ENCODE measurements at places on chromosomes 11 and 22. TPM values are rescaled to one million over a fixed set of nuclear protein-coding genes. Genes with fewer than 3 reads are reported as not detected.

GRCh38 chr11:59224351-59224928, 11.7 kb upstream of the MPEG1 start:
- H3K4me1 ChIP-seq: no peaks in the 10 kb centered on the region
- no peak for DNase-seq
- H3K36me3 ChIP-seq: no peaks in the 10 kb centered on the region
- no peaks in the 10 kb centered on the region for H3K27me3 ChIP-seq
- no peak overlapping the region for H3K27ac ChIP-seq

DNA sequence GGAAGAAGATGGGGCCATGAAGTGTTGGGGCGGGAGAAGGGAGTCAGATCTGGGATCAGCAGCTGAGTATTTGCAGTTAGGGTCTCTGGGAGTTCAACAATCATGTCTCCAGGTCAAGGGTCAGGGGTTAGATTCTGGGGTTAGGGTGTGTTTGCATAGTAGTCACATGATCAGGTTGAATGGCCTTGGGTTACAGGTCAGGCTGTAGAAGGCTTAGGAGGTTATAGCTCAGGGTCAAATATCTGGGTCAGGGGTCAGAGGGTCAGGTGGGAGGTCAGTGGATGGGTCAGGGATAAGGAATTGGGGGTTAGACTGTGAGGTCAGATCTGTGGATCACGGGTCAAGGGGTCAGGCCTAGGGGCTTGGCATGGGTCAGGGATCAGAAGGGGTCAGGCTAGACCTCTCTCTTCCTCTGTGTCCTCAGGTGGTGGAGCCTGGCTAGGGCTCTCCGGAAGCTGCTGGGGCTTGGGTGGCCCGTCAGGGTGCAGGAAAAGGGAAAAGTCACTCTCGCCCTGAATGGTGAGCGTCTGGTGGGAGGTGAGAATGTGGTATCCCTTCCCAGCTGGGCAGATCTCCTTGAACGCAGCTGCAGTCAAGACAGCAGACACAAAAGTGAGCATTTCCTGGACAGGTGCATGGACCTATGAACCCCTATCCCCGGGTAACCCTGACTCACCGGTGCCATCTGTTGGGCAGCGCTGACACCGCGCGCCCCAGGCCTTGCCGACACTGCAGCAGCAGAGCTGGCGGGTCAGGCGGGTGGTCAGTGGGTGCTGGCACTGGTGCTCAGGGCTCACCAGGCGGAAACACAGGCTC, 6.4 kb downstream of the LTBP3 start:
- H3K36me3 ChIP-seq: peaks cover 2% of the 10 kb centered on the region
- peaks cover 50% of the 10 kb centered on the region for H3K27me3 ChIP-seq
- peak; percentile 55 for DNase-seq
- no peak overlapping the region for H3K4me3 ChIP-seq

The THY1 gene
- 0.44 TPM for total RNA-seq

GRCh38 chr11:60840470-60841430, 1.2 kb upstream of the CCDC86 start:
- DNase-seq: no peak
- H3K4me1 ChIP-seq: peaks cover 33% of the 10 kb centered on the region
- no peaks in the 10 kb centered on the region for H3K36me3 ChIP-seq
- peak overlapping the region; percentile 26 for H3K27ac ChIP-seq
- H3K4me3 ChIP-seq: peak overlapping the region; percentile 84

- H3K4me3 ChIP-seq: no peak overlapping the region
- peaks cover 3% of the 10 kb centered on the region for H3K4me1 ChIP-seq
- H3K27ac ChIP-seq: no peak overlapping the region
- H3K27me3 ChIP-seq: no peaks in the 10 kb centered on the region
- DNase-seq: no peak
Measured at GRCh38 chr11:88414981-88415413, 77.5 kb upstream of the CTSC start.

DNA sequence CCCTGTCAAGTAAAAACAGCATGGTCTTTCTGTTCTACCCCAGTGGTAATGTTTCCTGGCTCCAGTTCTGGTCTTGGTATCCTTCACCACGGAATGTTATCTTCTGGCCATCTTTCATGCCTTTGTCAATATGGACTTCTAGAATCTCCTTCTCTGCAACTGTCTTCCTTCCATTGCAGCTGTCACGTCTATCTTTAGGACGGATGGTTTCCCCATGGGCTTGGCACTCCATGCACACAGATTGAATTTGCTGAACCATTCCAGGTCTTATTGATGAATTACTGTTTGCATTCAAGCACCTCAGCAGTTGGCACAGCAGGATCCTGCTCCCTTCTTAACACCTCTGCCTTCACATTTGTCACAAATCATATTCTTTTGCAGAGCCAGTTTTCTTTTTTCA, 44.9 kb upstream of the SLC25A18 start:
- DNase-seq: no peak
- H3K36me3 ChIP-seq: peaks cover 6% of the 10 kb centered on the region
- no peaks in the 10 kb centered on the region for H3K27me3 ChIP-seq

DNA sequence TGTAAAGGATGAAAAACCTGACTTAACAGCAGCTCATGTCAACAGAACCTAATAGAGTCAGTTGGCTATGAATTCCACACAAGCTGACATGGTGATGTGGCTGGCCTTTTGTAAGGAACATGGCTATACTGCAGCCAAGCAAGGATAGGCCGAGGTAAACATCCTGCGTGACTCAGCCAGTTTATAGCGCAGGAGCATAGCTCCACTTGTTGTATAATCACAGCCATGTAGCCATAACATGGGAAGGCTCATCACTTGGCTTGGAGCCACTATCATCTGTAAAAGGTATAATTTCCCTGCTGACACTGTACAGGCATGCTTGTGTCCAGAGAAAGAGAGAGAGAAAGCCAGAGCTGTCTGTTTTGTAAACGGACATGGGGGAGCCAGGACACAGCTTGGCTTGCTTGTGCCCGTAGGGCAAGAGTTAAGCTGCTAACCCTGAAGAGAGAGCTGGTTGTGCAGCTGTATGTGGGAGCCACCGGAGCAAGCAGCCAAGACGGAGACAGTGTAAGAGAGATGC, 104.4 kb upstream of the PLET1 start:
- no peak for DNase-seq
- peaks cover 3% of the 10 kb centered on the region for H3K27me3 ChIP-seq
- H3K27ac ChIP-seq: no peak overlapping the region
- H3K4me3 ChIP-seq: no peak overlapping the region
- H3K36me3 ChIP-seq: no peaks in the 10 kb centered on the region

The SCGB1C1 gene
- total RNA-seq: not detected

DNA sequence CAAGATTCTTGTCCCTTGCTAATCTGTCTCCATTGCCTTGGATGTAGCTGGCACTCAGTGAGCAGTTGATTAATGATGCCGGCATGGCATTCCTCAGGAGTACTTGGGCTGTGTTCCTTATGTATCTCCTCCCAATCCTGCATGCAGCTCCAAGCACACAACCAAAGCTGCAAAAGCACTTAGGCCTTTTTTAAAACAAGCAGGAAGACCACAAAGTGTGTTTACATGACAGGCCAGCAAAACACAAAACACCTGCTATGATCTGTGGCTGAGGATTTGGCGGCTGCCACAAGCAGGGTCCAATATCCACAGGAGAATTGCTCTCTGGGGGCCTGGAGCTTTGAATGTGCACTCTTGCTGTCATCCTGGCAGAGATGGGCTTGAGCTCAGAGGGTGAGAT, 8.9 kb downstream of the ABTB2 start:
- peaks cover 4% of the 10 kb centered on the region for H3K27me3 ChIP-seq
- no peak overlapping the region for H3K4me3 ChIP-seq
- no peaks in the 10 kb centered on the region for H3K36me3 ChIP-seq
- no peak for DNase-seq
- H3K27ac ChIP-seq: no peak overlapping the region
- H3K4me1 ChIP-seq: peaks cover 20% of the 10 kb centered on the region

DNA sequence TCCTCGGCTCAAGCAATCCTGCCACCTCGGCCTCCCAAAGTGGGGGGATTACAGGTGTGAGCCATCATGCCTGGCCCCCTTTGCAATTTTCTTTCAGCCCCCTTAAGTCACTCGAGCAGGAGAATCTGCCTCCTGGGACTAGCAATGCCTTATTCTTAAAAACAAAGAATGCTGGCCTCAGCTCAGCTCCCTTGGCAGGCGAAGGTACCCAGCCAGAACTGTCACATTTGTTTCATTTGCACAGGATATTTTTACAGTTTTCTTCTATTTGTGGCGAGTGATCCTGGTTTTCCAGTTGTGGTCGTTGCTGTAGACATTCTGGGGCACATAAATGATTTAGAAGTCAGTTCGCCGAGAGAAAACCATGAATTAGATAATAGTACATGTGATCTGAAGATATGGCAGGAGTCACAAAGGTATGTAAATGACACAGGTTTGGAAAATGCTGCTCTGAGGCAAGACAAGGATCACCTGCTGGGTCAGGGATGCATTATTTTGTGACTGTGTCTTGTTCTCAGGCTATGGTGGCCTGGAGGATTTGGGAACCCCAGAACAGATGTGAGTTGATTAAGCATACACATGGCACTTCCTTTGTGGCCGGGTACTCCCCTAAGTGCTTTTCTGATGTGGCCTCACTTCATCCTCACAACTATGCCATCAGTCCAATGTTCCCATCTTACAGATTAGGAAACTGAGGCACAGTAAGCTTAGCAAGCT, 51.2 kb upstream of the SLC22A12 start:
- no peaks in the 10 kb centered on the region for H3K4me1 ChIP-seq
- peaks cover 39% of the 10 kb centered on the region for H3K27me3 ChIP-seq
- no peak overlapping the region for H3K4me3 ChIP-seq
- no peak overlapping the region for H3K27ac ChIP-seq
- DNase-seq: no peak
- no peaks in the 10 kb centered on the region for H3K36me3 ChIP-seq

DNA sequence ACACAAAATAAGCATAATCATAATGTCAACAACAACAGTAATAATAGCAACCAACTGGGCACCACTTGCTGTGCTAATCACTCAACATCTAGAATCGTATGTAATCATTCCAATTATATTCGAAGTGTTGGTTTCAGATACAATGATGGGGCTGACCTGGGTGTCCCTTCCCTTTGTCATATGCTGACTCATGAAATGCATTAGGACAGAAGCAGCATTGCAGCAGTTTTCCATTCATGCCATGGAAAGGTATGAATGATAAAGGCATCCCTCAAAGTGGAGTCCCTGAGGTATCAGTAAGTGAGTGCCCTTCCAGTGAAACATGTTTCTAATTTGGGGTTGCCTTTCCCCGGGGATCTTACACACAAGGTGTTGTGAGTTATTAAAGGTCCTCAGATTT, 46.3 kb upstream of the ANO3 start:
- H3K4me1 ChIP-seq: peaks cover 12% of the 10 kb centered on the region
- no peak overlapping the region for H3K27ac ChIP-seq
- DNase-seq: no peak
- H3K4me3 ChIP-seq: no peak overlapping the region

The APOBEC3H gene
- not detected for total RNA-seq

DNA sequence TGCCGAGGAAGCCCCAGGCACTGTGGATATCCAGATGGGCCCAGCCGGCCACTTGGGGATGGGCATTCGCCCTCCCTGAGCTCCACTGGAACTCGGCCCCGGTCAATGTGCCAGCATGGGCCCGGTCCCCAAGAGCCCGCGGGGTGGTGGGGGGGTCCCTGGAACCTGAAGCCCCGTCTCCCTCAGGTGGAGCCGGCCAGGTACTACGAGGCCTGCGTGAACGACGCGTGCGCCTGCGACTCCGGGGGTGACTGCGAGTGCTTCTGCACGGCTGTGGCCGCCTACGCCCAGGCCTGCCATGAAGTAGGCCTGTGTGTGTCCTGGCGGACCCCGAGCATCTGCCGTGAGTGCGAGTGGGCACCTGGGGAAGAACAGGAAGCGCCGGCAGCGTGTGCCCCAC, 21.2 kb downstream of the MUC5AC start:
- H3K27ac ChIP-seq: no peak overlapping the region
- DNase-seq: no peak
- H3K27me3 ChIP-seq: peaks cover 3% of the 10 kb centered on the region
- no peaks in the 10 kb centered on the region for H3K36me3 ChIP-seq
- H3K4me1 ChIP-seq: no peaks in the 10 kb centered on the region
- no peak overlapping the region for H3K4me3 ChIP-seq

DNA sequence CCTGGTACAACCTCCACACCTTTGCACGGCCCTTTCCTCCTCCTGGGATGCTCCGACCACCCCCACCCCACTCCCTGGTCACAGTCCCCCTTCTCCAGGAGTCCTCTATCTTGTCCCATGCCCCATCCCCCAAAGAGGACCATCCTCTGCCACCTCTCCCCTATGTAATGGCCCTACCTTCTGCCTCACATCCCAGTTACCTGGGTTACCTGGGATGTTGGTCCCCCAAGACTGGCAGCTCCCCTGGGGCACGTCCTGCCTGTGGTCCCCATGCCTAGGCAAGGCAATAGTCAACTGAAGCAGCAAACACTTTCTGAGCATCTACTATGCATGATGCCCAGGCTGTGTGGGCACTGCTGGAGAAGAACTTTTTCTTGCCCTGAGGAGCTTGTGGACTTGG, 8.7 kb downstream of the ACTN3 start:
- H3K27me3 ChIP-seq: peaks cover 4% of the 10 kb centered on the region
- H3K27ac ChIP-seq: no peak overlapping the region
- H3K4me3 ChIP-seq: no peak overlapping the region
- no peaks in the 10 kb centered on the region for H3K4me1 ChIP-seq

DNA sequence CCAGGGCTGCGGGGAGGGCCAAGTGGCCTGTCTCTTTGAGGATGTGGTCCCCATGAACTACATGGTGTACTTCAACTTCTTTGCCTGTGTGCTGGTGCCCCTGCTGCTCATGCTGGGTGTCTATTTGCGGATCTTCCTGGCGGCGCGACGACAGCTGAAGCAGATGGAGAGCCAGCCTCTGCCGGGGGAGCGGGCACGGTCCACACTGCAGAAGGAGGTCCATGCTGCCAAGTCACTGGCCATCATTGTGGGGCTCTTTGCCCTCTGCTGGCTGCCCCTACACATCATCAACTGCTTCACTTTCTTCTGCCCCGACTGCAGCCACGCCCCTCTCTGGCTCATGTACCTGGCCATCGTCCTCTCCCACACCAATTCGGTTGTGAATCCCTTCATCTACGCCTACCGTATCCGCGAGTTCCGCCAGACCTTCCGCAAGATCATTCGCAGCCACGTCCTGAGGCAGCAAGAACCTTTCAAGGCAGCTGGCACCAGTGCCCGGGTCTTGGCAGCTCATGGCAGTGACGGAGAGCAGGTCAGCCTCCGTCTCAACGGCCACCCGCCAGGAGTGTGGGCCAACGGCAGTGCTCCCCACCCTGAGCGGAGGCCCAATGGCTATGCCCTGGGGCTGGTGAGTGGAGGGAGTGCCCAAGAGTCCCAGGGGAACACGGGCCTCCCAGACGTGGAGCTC, 13.5 kb downstream of the ADORA2A start:
- no peaks in the 10 kb centered on the region for H3K27me3 ChIP-seq
- H3K4me3 ChIP-seq: no peak overlapping the region
- no peaks in the 10 kb centered on the region for H3K4me1 ChIP-seq
- no peaks in the 10 kb centered on the region for H3K36me3 ChIP-seq

The OR52I2 gene
- not detected for total RNA-seq

DNA sequence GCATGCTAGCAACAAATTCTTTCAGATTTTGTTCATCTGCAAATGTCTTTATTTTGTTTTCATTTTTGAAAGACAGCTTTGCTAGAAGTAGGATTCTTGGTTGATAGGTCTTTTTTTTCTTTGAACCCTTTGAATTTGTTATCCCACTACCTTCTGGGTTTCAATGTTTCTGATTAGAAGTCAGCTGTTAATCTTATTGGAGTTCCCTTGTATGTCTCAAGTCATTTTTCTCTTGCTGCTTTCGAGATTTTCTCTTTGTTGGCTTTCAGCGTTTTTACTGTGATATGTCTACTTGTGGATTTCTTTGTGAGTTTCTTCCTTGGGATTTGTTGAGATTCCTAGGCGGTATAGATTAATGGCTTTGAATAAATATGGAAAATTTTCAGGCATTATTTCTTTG, 27.2 kb upstream of the MS4A8 start:
- H3K27ac ChIP-seq: no peak overlapping the region
- no peak overlapping the region for H3K4me3 ChIP-seq
- peaks cover 7% of the 10 kb centered on the region for H3K36me3 ChIP-seq
